ENCODE measurements at places on chromosomes 1 and 21.

DNA sequence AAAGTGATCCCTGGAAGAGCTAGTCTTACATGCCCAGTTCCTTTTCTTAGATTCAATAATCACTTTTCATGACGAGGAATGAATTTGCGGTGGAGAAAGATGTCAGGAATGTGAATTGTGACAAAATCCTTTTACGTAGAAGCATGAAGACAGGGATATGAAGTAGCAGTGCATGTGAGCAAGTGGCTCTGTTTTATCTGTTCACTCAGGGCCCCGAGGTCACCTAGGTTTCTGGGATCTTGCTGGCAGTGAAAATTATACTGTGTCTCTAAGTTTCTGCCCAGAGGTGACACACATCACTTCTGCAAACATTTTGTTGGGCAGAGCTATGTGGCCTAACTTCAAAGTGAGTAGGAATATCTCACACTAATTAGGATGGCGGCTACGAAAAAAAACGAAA lies 79.3 kb downstream of the USP25 start:
- DNase-seq, result no peak

DNA sequence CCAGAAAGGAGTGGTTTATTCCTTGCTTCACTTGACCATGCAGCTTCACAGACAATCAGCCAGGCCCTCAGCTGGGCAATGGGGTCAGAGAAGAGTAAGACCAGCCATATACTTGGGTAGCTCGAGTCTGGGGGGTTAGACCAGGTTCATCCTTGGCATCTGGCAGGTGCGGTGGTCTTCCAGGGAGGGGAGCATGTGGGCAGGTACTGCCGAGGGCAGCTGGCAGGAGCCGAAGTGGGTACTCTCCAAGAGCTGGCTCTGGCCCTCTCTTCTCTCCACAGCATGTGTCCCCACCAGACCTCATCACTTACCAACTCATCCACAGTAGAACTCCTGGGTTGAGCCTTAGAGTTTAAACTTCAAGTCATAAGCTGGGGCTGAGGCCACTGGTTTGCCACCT lies 156.8 kb downstream of the FOXD2 start:
- no peak for DNase-seq

DNA sequence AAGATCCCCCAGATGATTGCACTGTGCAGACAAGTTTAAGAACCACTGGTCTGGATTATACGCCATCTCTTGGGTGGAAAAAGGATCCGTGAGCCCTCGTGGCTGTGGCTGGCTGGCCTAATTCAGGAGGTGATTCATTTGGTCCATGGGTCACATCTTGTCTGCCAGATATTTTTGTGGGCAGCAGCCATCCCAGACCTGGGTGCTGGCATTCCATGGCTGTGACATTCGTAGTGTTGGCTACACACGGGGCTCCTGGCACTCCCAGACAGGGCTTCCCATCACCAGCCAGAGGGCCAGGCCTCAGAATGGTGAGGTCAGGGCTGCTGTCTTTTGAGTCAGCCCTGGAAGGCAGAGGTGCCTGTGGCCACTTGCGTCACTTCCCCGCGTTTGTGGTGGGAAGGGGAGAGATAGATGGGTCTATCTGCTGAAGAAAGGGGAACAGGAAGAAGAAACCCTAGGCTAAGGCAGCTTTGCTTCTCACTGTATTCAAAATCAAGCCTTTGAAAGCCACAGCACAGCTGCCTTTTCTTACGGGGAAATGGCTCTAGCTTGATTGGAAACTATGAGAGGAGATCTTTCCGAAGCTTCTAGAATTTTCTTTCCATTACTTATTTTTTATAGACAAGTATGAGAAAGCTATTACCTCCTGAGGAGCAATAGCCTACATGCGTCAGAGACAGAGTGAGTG lies 32.4 kb downstream of the EIF2D start:
- no peak for DNase-seq

- no peak for DNase-seq
Observed at GRCh38 chr1:111649648-111650047, 30.1 kb downstream of the RAP1A start.

DNA sequence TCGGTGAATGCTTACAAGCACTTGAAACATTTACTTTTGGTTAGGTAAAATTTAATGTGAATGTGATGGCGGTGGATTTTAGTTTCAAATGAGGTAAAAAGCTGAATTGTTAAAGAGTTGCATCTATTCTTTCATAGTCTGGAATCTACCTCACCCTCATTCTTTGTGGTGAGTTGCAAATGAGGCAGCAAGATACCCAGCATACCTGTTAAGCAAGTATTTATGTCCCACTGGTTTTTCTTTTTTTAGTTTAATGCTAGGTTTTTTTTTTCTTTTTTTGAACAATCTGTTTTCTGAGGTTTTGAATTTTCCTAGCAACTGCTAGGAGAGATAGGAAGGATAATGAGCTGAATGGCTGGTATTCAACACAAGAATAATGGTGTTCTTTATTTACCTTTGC lies 127.9 kb upstream of the CACYBP start:
- DNase-seq, result no peak

- no peak for DNase-seq
Observed at GRCh38 chr1:207362962-207363860, 41.7 kb downstream of the CD55 start.

DNA sequence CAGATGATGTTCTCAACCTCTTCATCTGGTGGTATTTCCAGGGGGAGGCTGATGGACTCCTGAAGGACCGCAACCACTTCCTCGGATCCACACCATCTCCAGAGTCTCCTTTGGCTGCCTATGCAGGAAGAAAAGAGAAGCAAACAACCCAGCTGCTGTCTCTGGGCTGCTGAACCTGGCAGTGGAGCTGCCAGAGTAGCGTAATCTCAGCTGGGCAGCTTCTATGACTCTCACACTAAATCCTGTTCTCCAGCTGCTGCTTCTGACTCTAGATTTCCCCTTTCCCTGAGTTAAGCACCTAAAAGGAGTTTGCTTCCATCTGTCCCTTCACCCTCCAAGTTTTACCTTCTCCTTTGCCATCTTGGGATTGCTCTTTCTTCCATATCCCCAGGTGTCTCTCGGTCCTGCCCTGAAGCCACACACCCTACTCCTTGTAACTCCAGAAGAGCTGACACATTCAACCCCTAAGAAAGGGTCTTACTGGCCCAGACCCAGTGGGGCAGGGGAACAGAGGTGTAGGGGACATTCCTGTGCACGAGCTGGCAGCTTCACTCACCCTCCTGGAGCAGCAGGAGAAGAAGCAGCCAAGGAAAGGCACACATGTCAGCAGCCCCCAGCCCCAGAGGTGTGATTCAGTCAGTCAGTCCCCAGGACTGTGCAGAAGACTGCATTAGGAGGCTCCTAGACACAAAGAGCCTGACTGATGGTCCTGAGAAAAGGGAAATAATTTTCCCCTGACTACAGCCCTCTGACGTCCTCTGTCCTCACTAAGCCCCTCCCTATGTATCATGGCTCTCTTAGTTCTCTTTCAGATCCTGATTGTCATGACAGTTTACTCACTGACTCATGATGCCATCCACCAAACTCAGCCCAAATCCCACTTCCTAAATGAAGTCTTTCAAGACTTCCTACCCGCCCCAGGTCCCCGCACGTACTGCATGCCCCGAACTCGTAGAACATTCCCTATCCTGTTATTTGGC lies at the start of gene SLAMF9:
Gene SLAMF9 (minus strand): TSS at position 702 of the 980 bp plus-strand sequence. CDS start 100 bp downstream, at position 602.
- no peak for DNase-seq

DNA sequence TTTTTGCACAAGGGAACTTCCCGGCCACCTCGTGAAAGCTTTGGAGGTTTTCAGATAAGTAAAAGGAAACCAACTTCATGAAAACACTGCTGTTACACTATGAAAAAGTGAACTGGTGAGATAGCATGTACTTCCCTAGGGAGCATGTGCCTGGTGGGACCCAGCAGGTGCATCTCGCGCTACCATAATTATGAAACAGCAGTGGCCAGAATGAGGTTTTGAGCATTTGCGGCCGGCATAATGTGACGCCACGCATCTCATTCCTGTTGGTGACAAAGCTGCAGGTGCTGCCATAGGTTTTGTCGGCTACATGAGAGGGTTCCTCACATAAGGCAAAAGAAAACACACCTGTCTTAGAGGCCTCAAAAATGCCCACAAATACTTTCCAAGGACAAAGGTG lies 1.7 kb downstream of the KRTAP10-3 start:
- DNase-seq, result no peak
